ENCODE measurements at places on chromosomes 4 and X.

DNA sequence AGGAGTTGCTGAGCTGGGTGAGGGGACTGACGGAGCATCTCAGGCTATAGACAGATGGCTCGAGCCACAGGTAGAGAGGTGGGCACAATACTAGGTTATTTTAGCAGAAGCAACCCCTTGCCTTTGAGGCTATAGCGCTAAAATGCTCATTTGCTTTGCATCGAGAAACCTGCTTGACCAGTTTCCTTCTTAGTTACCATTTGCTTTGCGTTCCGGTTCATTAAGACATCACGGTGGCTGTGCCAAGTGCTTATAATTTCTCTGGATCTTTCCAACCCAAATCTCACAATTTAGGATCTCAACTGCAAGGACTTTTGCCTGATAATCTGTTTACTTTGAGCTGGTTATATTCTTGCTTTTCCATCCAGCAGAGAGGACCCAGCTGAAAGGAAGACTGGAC lies 40.8 kb downstream of the DLG3 start:
- DNase-seq, result no peak

GRCh38 chrX:21166272-21166982 lies 207.8 kb upstream of the CNKSR2 start:
- DNase-seq, result no peak

DNA sequence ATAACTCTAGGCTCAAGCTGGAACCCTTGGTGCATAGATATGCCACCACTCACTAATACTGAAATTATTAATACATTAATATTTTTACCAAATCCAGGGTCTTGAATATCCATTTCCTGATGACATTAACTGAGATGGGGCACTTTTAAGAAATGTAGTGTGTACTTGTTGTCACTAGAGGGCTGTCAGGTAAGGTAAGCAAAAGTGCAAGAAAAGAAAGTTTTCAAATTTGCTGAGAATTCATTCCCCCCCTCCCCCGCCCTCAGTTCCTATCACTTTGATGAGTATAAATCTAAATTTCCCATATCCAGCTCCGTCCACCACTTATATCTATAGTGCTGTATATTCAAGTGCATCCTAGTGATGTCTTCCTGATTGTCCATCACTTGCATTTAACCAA lies 20.5 kb upstream of the WDR44 start:
- DNase-seq, result no peak

- no peak for DNase-seq
Measured at GRCh38 chr4:163171590-163171989, 4.9 kb upstream of the NAF1 start.

- DNase-seq, result peak; percentile 28
Measured at GRCh38 chrX:135740681-135741149, 27.3 kb downstream of the CT45A1 start.

GRCh38 chrX:10433296-10433965 lies 187.0 kb downstream of the MID1 start:
- DNase-seq, result peak; percentile 13

DNA sequence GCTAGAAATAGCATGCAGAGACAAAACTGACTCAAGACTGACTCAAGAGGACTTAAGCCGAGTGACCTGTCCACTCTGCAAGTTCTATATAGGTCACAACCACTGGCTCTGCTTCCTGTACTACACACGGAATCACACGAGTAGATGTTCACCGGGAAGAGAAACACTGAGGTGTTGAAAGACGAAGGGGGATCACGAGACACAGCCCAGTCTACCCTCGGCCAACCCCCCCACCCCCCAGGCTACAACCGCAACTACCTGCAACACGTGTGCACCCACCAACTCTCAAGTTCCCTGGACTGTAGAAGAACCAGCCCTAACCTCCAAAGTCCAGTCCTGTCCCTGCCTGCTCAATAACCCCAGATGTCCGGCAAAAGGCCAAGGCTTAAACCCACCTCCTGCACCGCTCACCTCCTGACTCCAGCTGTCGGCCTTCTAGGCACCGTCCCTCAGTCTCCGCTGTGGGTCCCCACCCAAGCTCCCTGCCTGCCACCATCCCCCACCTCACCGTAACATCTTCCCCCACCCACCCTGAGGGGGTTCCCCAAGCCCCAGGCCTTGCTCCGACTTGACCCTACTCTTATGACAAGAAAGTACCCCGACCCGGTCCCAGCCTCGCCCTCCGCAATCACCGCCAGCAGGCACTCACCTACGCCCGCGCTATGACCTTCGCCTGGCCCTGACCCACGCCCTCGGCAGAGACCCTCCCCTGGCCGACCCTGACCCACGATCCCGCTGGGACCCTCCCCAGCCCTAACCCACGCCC lies 739 bp downstream of the GAK start:
- DNase-seq, result no peak

- DNase-seq, result no peak
Measured at GRCh38 chrX:67619253-67619652, 75.4 kb downstream of the AR start.

DNA sequence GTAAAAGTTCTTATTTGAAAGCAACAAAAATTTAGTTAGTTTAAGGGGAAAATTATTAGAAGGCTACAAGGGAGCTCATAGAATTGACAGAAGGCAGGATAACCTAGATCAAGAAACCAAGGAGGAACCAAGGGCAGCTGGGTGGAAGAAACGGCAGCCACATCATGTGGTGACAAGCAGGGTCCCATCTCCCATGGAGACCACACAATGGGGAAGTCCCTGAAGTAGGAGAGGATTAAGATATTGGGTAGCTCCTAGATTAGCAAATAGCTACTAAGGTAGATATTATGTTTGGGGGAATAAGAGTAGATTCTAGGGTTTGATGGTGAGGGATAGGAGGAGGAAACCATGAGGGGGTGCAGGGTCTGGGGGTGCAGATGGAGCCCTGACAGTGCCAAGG lies 48.0 kb upstream of the TMEM154 start:
- no peak for DNase-seq

GRCh38 chr4:172750910-172751309 lies 417.7 kb upstream of the GALNT7 start:
- DNase-seq, result no peak

DNA sequence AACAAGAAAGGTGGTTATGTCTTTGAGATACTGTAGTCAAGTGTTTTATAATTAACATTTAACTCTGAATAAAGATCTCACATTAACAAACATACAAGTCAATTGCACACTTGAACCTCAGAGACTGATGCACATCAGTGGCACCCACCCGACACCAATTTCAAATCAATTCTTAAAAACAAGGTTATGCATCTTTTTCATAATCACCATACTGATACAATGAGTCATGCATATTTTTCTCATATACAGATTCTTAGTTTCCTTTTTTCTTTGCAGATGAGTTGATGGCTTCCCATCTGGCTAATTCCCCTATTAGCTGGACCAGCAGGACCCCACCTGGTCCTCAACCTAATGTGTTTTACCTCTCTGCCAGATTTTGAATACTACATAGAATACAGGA lies 136.2 kb upstream of the RPL34 start:
- DNase-seq, result no peak

DNA sequence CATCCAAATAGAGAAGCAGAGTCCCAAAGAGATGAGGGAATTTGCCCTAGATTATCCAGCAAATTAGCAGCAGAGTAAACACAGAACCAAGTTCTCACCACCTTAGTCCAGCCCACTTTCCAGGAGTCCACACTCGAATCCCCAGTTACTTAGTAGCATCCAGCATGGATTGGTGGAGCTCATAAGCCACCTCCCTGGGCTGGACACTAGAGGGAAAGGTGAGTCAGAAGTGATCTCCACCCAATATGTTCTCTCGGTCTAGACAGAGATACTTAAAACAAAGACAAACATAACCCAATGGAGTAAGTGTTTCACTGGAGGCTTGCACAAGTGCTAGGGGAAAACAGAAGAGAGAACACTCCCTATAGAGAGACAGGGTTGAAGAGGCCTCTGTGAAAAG lies 105.1 kb upstream of the CPEB2 start:
- DNase-seq, result no peak

DNA sequence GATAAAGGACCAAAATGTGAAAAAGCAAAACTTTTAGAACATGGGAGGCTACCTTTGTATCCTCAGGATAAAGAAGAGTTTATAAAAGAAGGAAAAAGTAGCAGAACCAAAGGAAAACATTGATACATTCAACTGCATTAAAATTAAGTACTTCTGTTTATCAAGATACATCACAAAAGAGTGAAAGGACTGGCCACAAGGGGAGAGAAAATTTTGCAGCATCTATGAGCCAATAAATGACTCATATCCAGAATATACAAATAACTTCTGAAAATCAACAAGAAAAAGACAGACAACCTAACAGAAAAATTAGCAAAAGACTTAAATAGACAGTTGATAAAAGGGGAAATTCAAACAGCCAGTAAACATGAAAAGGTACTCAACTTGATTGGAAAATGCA lies 177.1 kb downstream of the RBMX2 start:
- DNase-seq, result no peak

- no peak for DNase-seq
Measured at GRCh38 chrX:47228550-47229270, 4.1 kb upstream of the USP11 start.

GRCh38 chrX:15681433-15681832 lies 16.8 kb upstream of the CLTRN start:
- DNase-seq, result no peak

- DNase-seq, result no peak
Measured at GRCh38 chr4:13496605-13497004, 12.5 kb upstream of the RAB28 start.

DNA sequence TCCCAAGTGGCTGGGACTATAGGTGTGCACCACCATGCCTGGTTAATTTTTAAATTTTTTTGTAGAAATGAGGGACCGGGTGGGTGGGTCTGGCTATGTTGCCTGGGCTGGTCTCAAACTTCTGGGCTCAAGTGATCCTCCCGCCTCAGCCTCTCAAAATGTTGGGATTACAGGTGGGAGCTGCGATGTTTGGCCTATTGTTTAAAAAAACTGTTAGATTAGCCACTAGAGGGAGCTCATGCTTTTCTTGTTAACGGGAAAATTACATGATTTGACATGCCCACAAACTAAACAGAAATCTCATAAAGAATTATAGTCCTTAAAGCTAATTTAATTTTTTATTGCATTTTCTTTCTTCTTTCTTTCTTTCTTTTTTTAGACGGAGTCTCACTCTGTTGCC lies 5.0 kb upstream of the SDAD1 start:
- DNase-seq, result peak; percentile 62

DNA sequence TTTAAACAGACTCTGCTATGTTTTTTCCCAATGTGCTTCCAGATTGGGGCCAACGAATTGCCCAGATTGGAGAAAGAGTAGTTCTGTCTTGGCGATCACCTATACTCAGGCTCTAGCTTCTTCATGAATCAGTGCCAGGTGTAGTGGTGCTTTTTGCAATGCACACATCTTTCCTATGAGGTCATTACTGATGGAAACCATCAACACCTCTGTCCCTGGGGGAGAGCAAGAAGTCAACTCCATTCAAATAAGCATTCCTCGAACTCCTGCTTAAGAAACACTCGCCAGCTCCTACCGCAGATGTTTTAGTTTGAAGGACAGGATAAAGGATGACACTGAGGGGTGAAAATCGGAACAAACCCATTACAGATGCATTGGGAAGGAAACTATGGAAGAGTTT lies 156.5 kb upstream of the DKK2 start:
- DNase-seq, result no peak

DNA sequence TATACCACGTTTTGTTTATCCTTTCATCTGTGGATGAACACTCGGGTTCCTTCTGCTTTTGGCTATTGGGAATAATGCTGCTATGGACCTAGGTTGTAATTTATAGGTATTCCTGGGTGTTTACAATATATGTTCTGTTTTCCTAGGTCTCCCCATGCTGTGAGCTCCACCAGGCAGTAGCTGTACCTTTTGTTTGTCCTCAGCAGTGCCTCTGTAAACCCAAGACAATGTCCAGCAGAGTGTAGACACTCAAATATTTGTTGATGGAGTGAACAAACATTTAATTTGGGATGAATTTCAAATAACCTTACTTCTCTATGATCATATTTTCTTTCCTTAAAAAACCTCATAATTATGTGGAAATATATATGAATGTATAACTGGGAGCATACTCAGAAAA lies 259.5 kb upstream of the BOD1L1 start:
- DNase-seq, result no peak
